ENCODE measurements at places on chromosomes 1 and 21. TPM values are rescaled to one million over a fixed set of nuclear protein-coding genes. Genes with fewer than 3 reads are reported as not detected.

Gene TAS1R2
- total RNA-seq = not detected

Gene FCRLB
- total RNA-seq = 2.1 TPM

Gene MAP3K21
- total RNA-seq = 22.0 TPM

Gene SYDE2
- 24.9 TPM for total RNA-seq

Gene KRTAP19-1
- total RNA-seq = not detected

Gene ITLN2
- total RNA-seq = 41.9 TPM

Gene TDRD10
- 10.5 TPM for total RNA-seq

Gene EDN2
- total RNA-seq = not detected

Gene DCST1
- not detected for total RNA-seq

Gene AQP10
- total RNA-seq = 0.49 TPM

Gene ATP1A1
- total RNA-seq = 609 TPM

DNA sequence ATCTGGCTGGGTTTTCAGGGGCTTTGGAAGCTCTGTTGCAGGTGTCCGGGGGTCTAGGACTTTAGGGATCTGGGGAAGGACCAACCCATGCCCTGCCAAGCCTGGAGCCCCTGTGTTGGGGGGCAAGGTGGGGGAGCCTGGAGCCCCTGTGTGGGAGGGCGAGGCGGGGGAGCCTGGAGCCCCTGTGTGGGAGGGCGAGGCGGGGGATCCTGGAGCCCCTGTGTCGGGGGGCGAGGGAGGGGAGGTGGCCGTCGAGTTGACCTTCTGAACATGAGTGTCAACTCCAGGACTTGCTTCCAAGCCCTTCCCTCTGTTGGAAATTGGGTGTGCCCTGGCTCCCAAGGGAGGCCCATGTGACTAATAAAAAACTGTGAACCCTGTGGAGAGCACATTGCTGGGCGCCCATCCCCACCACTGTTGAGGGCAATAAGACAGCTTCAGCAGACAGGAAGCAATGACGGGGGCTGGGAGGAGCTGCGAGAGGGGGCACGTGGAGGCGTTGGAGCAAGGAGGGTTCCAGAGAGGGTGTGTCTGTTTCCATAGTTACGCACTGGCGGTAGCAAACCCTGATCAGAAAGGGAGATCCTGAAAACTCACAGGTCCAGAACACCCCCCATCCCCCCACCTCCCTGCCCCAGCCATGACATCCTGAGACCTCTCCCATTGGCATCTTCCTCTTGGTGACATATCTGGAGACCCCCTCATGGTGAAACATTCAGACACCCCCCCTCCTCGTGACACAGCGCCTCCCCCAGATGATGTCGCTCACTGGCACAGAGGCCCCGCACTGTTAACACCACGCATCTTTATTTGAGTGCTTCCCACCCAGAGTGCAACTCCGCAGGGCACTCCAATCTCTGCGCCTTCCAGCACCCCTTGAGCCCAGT lies 8.4 kb downstream of the MYBPH start:
- DNase-seq = no peak

GRCh38 chr1:180849031-180849775 lies 63.5 kb upstream of the KIAA1614 start:
- DNase-seq = no peak

DNA sequence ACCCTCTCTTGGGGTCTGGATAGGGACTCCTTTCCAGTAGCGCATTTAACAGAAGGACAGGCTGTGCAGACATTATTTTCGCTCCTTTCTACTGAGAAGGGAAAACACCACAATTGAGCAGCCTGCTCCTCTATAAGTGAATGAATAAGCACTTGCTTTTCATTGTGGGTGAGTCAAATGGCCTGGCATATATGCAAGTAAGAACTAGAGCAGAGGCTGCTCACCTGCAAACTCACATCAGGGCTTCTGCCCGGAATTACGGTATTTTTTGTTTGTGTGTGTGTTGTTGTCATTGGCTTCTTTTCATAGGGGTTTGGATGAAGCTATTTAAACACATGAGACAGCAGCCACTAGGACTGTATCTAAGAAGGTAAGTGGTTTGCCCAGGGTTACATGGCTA lies 200.1 kb upstream of the CAMK1G start:
- no peak for DNase-seq

DNA sequence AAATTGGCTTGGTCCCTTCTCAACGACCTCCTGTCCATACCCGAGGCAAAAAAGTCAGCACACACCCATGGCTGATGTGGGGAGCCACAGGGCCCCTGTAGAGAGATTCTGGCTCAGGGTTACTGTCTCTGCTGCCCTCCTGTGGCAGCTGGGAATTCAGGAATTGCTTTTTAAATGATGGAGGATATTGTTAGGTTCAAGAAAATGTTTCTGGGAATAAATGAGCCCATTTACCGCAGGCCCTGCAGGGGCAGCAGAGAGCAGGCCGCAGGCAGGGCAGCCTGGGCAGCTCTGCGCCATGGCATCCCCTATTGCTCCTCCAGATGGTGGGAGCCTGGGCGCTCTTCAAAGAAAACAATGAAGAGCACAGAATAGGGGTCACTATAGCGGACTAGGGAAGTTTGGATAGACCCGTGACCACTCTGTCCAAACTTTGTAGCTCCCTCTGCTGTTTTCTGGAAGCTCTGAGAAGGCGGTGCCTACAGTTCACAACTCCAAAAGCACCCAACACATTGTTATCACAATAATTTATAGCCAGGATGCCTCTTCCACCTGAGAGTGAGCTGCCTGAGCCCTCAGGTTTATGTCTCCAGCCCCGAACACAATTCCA lies 201.1 kb downstream of the BACH1 start:
- DNase-seq = peak; percentile 37

- no peak for DNase-seq
These were observed 17.6 kb downstream of the SLC2A1 start for GRCh38 chr1:42940851-42941639.

- no peak for DNase-seq
These were observed 64.8 kb downstream of the TSEN15 start for GRCh38 chr1:184116287-184116686.

- no peak for DNase-seq
These were observed 84.4 kb downstream of the CD58 start for GRCh38 chr1:116486424-116486823.

GRCh38 chr1:44035726-44036408 lies 4.6 kb upstream of the SLC6A9 start:
- peak; percentile 65 for DNase-seq

GRCh38 chr1:211643324-211644212 lies 31.9 kb downstream of the NEK2 start:
- DNase-seq = peak; percentile 76

DNA sequence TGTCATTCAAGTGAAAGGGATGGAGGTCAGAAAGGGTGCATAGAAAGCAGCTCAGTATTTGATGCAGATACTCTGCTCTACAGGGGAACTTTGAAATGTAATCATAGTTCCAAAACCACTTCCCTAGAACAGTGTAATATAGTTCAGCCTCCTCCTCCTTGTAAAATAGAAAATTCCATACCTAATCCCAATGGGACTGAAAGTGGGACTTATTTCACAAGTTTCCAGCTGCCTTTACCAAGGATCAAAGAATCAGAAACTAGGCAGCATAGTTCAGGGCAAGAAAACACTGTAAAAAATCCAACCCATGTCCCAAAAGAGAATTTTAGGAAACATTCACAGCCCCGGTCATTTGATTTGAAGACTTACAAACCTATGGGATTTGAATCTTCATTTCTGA lies 8.1 kb upstream of the TMCO2 start:
- no peak for DNase-seq

GRCh38 chr1:23462766-23463165 lies 21.2 kb downstream of the ASAP3 start:
- DNase-seq = no peak

DNA sequence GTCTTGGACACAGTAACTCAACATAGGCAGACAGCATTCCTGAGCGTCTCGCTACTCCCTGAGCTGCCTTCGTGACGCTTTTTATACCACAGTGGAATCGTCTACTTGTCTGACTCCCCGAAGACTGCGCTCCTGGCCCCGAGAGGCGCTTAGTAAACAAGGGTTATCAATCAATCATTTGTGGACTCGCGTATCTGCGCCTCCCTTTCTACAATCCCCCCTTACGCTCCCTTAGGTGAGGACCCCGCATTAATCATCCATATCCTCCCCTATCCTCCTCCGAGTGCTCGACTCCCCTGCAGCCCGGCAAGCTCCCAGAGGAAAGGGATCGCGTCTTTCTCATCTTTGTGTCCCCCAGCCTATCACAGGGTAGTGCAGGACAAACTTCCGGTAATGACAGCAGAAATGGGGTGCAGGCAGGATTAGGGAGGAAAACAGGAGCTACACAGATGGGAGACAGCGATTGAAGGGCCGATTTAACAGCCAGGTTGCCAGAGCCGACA lies 522 bp downstream of the TMEM59 start:
- DNase-seq = no peak

DNA sequence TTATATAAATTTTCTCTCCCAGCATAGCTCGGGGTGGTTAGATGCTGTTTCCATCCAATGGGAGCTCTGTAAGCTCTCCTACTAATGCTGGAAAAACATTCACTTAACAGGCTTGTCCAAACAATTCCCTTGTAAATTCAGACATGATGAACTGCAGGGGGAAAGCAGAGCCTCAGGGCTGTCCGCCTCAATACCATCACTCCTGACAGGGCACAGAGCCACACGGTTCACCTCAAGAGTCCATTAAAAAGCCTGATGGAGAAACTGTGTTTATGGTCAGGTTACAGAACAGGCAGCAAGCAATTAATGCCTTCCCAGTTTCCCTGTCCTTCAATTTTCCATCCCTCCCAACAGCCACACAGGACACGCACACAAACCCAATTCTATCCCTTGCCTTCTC lies 171.0 kb downstream of the BRINP2 start:
- no peak for DNase-seq

DNA sequence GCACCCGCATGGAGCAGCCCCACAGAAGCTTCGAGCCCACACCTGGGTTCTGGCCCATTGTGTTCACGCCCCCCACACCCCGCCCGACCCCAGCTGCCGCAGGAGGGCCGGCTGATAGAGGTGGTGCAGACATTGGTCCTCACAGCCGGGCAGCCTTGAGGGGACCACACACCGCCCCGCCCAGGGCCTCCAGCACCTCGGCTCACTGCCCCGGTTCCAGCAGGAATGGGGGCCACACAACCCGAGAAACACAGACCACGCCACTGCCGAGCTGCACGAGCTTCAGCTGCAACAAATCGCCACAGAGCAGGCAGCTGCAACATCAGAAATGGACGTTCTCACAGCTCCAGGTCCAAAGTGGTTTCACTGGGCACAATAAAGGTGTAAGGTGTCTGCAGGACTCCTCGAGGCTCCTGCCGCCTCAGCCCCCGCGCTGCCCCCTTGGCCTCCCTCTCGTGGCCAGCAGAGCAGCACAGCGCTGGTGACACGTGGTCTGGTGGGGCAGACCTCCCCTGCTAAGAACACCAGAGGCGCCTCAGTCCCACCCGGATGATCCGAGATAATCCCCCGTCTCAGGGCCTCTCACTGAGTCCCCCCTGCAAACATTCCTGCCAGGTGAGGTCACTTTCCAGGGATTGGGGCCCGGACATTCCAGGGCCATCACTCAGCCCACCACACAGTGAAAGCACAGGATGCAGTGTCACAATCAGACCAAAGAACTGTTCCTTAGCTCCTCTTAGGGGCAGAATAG lies 62.3 kb upstream of the ADARB1 start:
- DNase-seq = no peak

DNA sequence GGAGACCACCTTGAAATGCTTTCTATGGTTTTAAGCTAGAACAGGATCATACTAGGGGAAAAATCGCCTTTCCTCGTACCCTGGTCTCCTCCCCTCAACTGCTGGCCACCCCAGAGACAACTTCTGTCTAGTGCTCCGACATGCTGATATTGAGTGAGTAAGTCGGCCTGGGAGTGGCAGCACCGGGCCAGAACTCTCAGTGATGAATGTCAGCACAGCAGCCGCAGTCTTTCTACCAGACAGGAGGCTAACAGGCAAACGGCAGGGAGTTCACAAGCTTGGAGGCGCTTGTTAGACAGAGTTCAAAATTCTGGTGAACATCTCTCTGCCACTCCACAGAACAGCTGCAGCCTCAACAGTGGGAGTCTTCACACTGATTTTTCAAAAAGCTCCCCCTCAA lies 716.9 kb downstream of the ADGRL2 start:
- no peak for DNase-seq

DNA sequence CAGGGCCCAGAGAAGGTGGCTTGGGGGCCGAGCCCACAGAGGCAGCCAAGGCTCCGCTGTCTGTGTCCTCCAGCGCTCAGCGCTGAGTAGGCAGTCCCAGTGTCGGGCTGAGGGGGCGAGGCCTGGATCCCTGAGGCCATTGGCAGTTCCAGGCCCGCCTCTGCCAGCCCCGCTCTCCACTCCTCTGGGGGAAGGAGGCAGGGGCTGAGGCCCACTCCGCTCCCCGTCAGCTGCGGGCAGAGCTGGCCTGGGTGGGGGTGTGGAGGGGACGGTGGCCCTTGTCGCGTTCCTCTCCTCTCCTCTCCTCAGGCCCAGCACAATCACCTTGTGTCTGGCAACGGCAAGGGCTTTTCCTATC lies 132.8 kb downstream of the CASZ1 start:
- no peak for DNase-seq

DNA sequence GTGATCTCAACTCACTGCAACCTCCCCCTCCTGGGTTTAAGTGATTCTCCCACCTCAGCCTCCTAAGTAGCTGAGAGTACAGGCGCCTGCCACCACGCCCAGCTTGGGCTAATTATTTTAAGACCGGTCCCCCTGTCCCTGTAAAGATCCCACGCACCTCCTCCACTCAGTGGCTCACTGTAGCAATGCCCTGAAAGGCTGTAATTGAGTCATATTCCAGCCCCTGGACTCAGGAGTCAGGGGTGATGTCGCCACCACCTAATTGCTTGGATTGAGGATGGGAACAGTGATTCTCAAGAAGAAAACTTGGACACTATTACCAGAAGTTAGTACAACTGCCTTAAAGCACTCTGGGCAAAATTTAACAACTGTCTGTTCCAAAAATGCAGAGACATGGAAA lies 3.1 kb upstream of the EDARADD start:
- no peak for DNase-seq

- peak; percentile 29 for DNase-seq
These were observed 367 bp downstream of the WNT2B start for GRCh38 chr1:112509005-112509659.

- DNase-seq = no peak
These were observed 2.0 kb downstream of the SLC6A17 start for GRCh38 chr1:110152133-110152785.

DNA sequence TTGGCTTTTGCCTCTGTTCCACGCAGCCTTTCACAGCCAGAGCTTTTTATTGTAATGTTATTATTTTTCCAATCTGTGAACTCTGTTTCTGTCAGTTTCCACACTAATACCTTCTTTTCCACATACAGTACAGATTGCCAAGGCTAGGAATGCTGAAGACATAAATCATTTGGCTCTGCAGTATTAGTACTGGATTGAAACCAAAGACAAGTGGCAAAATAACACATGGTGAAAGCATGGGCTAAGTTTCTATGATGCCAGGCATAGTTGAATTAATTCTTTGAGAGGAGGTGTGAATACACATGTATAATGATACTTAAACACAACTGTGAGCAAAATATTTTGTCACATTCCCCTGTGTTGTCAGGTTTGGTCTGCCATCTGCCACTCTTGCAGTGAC lies 73.5 kb downstream of the TMEM200B start:
- DNase-seq = no peak

GRCh38 chr1:234917495-234918180 lies 211.0 kb downstream of the TOMM20 start:
- DNase-seq = no peak

All from upper lobe of left lung (tissue), 6 donors.